ENCODE measurements at places on chromosomes 5 and 9.

DNA sequence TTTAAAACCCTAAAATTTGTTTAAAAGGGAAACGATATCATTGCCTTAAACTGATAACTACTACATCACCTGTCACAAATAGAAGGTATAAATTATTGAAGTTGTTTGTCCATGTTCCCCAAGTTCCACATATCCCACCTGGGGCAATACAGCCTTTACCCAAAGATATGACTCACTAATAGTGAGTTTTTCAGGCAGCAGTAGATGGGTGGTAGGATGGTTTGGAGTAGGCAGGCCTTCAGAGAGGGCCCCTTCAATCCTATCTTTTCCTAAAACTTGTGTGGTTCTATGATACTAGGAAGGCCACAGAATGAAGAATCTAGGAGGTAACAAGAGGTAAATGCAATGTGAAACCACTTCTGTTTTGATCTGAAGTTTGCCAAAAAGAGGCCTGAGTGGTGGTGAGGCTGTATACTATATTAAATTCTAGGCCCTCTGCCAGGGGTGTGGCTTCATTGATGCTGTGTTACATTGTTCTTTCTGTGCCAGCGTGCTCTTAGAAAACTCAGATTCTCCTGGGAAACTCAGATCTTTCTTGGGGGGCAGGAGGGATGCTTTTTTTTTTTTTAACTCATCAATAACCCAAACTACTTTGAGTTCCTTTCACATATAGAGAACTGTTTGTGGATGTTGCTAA lies 7.2 kb downstream of the CYSTM1 start:
- DNase-seq = no peak

DNA sequence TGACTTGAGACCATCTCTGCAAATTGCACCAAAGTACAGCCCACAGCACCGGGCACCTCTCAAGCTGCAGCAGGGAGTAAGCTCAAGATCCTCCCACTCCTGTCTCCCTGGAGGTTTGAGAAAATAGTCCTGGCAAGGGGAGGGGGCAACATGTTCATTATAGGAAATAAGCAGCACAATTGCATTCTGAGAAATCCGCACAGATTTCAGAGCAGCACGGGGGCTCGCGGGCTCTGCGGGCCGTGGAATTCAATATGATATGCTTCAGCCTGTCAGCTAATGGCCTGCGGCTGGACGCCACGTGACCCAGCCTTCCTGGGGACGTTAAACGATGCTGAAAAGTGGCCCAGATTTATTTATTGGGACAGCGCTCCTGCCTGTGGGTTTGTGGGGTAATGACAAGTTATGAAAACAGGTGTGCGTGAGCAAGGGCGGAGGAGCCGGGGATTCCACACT lies 156.4 kb downstream of the DAB2IP start:
- no peak for DNase-seq

DNA sequence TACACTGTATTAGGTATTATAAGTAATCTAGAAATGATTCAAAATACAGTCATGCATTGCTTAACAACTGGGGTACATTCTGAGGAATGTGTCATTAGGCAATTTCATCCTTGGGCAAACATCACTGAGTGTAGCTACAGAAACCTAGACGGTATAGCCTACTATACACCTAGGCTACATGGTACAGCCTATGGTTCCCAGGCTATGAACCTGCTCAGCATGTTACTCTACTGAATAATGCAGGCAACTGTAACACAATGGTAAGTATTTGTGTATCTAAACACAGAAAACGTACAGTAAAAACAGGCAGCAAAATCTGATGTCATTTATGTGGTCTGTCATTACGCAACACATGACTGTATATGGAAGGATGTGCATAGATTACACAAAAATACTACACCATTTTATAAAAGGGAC lies 96.8 kb downstream of the RAPGEF6 start:
- no peak for DNase-seq

DNA sequence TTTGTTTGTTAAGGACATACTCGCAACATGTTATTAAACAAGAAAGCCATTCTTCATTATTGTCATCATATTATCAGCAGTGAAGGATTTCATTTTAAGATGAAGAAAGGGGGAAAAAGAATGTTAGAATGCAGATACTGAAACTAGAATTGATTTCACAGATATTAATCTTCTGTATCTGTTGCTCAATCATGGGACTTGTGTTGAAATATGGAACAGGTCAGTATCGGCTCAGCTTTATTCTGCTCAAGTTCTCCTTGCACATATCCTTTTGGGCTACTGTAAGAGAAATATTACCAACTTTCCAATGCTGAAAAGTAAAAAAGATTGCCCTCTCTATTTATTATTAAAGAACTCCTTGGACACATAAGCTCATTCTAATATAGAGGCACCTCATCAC lies 13.8 kb upstream of the ANXA1 start:
- no peak for DNase-seq

GRCh38 chr5:620586-621180 lies 8.5 kb downstream of the CEP72 start:
- no peak for DNase-seq

- DNase-seq = no peak
Observed at GRCh38 chr9:83964973-83965349, 15.1 kb downstream of the HNRNPK start.

DNA sequence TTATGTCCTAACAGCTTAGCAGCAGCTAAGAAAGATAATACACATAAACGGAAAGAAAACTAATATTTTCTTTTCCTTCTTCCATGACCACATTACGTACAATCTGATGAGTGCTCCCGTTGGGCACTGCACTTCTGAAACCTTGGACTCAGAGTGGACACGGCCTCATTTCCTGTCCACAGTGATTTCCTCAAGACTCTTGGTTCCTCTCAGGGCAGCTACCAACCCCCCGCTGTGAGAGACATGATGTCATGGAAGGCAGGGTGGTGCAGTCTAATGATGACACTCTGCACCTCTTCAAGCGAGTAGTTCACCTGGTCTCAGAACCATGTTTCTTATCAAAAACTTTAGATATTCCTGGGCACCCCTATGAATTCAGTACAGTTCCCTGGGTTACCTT lies 68.7 kb upstream of the CTSL start:
- no peak for DNase-seq

- DNase-seq = no peak
Observed at GRCh38 chr9:13786711-13787110, 507.2 kb upstream of the MPDZ start.

DNA sequence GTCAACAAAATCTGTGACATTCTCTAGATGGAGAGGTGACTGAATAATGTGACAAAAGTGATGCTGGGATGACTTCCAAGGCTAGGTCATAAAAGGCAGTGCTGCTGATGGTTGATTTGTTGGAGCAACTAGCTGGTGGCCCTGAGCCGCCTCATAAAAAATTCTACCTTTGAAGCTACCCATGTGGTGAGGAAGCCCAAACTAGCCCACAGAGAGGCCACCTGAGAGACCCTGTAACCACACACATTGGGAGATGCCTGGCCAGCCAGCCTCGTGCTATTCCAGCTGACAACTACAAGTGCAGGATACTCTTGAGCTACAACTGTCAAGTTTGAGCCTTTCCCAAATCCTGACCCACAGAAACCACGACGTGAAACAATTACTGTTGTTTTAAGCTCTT lies 22.7 kb downstream of the CLTA start:
- no peak for DNase-seq

DNA sequence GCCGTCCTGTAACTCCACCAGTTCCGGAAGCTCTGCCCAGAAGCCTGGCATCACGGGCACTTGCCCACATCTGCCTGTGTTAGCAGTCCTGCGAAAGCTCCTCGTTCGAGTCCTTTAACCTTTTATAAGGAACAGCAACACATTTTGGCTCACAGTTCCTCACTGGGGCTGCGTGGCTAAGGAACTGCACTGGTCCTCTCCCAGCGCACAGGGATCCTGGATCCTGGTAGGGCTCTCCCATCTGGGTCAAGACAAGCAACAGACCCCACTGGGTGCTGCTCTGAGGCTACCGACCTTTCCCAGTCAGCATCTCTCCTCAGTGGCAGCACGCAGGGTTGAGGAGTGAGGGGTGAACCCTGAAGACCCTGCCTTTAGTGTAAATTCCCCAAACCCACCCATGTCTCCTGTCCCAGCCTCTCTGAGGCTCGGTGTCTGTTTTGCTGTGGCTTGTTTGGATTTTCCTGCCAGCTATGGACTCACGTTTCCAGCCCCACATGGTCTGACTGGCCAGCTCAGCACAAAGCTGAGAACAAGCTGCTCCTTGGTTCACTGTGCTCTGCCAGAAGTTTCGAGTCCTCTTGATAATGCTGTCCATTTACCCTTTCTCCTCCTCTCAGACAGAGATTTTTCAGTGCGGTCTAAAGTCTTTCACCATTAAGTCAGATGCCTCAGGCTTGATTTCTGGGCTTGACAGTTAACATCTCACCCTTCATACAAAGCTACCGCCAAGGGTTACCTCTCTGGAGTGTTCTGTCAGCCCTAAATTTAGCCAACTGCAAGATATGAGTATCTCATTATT lies 80.0 kb downstream of the AK8 start:
- DNase-seq = no peak

DNA sequence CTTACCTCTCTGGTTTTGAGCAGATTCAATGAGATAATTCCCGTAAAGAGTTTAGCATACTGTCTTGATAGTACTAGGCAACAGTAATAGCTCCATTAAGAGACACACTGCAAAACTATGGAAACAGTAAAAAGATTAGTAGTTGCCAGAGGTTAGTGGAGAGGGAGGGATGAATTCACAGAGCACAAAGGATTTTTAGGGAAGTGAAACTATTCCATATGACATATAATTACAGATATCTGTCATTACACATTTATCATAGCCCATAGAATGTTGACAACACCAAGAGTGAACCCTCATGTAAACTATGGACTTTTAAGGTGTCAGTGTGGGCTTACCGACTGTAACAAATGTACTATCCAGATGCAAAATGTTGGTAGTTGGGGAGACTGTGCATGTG lies 176.4 kb upstream of the PLCXD3 start:
- no peak for DNase-seq

DNA sequence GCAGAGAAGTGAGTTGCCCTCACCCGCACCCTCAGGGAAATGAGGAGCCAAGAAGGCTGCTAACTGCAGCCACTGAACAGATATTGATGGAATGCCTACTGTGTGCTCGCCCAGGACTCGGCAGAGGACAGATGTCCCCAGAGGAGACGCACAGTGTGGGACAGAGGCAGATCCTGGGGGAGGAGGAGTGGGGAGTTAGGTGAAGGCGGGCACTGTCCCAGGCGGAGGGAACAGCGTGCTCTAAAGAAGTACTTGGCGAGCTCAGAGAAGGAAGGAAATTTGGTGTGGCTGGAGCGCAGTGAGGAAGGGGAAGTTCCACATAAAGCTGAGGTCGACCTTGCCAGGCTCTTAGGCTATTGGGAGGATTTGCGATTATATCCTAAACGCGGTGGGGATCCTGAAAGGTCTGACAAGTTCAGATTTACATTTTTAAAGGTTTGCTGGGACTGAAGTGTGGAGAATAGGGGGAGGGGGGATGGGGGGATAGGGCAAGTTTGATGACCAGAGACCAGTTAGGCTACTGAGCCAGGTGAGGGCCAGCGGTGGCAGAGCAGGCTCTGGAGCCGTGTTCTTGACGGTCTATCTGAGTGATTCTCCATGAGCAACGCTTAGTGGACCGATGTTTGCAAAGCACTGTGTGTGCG lies 23.6 kb upstream of the CERCAM start:
- DNase-seq = no peak

DNA sequence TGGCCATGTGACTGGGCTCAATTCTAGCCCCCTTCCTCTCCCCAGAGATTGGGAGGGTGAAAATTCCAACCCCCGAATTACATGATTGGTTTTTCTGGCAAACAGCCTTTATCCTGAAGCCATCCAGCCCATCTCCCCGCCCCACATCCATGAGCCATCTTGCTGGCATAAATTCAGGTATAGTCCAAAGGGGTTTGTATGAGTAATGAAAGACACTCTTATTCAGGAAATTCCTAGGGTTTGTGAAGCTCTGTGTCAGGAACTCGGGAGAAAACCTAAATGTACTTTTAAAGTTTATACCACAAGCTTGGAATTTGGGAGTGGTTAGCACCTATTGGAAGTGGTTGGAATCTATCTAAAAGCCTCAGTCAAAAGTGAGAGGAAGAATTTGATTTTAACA lies 80.6 kb upstream of the SIMC1 start:
- no peak for DNase-seq

- no peak for DNase-seq
Observed at GRCh38 chr5:132799392-132799791, 13.7 kb upstream of the SOWAHA start.

- DNase-seq = no peak
Observed at GRCh38 chr5:139301808-139302499, 8.4 kb downstream of the MATR3 start.

- no peak for DNase-seq
Observed at GRCh38 chr9:118670011-118670953, 699.0 kb downstream of the BRINP1 start.

GRCh38 chr5:53446908-53447307 lies 33.5 kb upstream of the FST start:
- no peak for DNase-seq

DNA sequence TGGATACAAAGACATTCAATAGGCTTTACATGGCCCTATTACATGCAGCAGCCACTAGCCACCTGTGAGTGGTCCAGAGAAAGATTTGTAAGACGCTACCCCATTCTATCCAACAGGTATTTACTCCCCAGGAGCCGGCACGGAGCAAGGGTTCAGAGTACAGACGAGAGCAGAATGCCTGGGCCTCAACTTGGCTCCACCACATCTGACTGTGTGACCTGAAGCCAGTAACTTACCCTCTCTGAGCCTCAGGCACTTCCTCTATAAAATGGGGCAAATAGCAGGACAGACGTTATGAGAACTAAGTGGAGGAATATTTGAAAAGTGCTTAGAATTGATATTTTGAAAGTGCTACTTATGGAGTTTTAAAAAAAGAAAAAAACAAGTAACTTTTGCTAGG lies 100.0 kb downstream of the TLE1 start:
- DNase-seq = no peak

DNA sequence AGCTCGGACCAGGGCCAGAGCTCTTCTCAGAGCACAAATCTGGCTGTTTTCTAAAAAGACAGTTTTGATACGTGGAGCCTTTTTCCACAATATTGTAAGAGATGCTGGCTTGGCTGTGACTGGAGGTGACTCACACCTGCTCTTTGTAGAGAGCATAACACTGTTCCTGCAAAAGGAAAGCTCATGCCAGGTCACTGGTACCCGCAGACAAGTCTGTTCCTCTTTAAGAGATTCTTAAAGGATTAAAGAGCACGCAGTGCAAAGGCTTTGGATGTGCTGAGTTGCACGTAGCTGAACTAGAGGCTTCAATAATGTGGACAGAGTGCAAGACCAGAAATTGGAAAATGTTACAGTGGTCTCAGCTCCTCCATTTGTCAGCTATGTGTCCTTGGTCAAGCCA lies 19.0 kb downstream of the ACTL7B start:
- DNase-seq = no peak

DNA sequence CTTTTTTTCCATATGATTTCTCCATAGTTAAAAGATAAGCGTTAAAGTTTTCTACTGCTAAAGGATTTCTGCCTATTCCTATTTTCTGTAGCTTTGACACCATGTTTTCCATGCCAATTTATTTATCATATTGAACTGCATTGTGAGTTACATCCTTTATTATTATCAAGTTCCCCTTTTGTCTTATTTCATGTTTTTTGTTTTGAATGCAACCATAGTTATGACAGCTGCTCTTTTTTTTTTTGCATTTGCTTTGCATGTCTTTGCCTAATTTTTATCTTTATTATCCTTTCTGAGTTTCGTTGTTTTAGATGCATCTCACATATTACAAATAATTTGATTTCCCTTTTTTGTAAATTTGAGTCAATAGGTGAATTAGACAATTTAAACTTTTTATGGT lies 161.5 kb downstream of the DEPDC1B start:
- DNase-seq = no peak

All from GM19239 (cell line).